SJCRH30 (cell line): ENCODE measurements at places on chromosomes 12 and 14. TPM values are rescaled to one million over a fixed set of nuclear protein-coding genes. Genes with fewer than 3 reads are reported as not detected.

DNA sequence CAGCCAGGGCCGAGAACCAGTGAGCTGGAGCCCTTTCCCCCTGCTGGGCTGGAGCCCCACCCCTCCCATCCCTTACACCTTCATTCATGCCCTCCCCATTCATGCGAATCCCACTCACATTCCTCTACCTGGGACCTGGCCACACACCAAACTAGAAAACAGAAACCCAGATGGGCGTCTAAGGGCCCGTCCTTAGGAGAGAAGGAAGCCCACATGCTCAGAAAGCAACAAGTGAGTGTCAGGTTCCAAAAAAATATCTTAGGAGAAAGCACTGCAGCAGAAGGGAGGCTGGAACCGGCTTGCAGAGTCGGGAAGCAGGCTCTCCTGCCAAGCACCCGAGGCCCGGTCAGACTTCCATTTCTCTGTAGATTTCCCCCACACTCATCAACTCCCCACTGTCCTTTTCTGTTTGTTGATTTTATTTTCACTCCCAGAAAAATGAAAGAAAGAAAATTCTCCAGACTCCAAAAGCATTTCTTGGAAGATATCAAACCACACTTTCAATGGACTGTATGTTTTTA is 13.6 kb downstream of the BCL11B start:
- H3K4me3 ChIP-seq, result no peak overlapping the region
- no peaks in the 10 kb centered on the region for H3K36me3 ChIP-seq
- no peak overlapping the region for H3K27ac ChIP-seq
- peaks cover 3% of the 10 kb centered on the region; the same call in 1 of the 2 replicates for H3K4me1 ChIP-seq

- H3K27ac ChIP-seq, result no peak overlapping the region
- peak; percentile 13 for DNase-seq
- no peaks in the 10 kb centered on the region; the same call in 1 of the 2 replicates for H3K4me1 ChIP-seq
Measured at GRCh38 chr12:77940567-77940966, 109.9 kb downstream of the NAV3 start.

DNA sequence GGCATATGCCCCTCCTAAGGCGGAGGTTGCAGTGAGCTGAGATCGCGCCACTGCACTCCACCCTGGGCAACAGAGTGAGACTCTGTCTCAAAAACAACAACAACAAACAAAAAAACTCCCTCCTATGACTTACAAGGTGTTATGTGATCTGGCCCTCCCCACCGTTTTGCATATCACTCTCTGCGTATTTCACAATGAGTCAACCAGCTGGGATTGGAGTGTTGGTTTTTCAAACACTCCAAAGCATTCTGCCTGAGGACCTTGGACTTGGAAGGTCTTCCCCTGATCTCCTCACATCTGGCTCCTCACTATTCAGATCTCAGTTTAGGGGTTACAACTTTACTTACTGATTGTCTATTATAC is 14.0 kb downstream of the MANSC1 start:
- no peaks in the 10 kb centered on the region for H3K27me3 ChIP-seq
- no peak overlapping the region for H3K4me3 ChIP-seq
- peaks cover 13% of the 10 kb centered on the region; the same call in 1 of the 2 replicates for H3K4me1 ChIP-seq

GRCh38 chr12:24864796-24865125 is 84.1 kb downstream of the BCAT1 start:
- H3K36me3 ChIP-seq, result peaks cover 73% of the 10 kb centered on the region
- no peak overlapping the region for H3K4me3 ChIP-seq
- DNase-seq, result peak; percentile 89
- H3K27ac ChIP-seq, result peak overlapping the region; percentile 43
- H3K27me3 ChIP-seq, result no peaks in the 10 kb centered on the region
- peaks cover 21% of the 10 kb centered on the region for H3K4me1 ChIP-seq

- DNase-seq, result no peak
- H3K4me3 ChIP-seq, result no peak overlapping the region
- no peaks in the 10 kb centered on the region for H3K36me3 ChIP-seq
- H3K4me1 ChIP-seq, result peaks cover 5% of the 10 kb centered on the region; the same call in 1 of the 2 replicates
- H3K27ac ChIP-seq, result no peak overlapping the region
- H3K27me3 ChIP-seq, result no peaks in the 10 kb centered on the region
Measured at GRCh38 chr14:78921856-78922255, 751.7 kb downstream of the NRXN3 start.

The BDKRB2 gene
- total RNA-seq, result 0.03 TPM in 1 of 2 replicates, not detected in the other

The KRT83 gene
- total RNA-seq, result not detected in 2 replicates
